Stimulated activated CD4-positive, alpha-beta T cell treated with anti-CD3 and anti-CD28 coated beads, Interleukin-15, amount 100 ng/mL, for 1 hour (primary cell): ENCODE measurements at places on chromosomes 2 and 18.

GRCh38 chr2:117502121-117502520 lies 312.4 kb upstream of the DDX18 start:
- DNase-seq: no peak

DNA sequence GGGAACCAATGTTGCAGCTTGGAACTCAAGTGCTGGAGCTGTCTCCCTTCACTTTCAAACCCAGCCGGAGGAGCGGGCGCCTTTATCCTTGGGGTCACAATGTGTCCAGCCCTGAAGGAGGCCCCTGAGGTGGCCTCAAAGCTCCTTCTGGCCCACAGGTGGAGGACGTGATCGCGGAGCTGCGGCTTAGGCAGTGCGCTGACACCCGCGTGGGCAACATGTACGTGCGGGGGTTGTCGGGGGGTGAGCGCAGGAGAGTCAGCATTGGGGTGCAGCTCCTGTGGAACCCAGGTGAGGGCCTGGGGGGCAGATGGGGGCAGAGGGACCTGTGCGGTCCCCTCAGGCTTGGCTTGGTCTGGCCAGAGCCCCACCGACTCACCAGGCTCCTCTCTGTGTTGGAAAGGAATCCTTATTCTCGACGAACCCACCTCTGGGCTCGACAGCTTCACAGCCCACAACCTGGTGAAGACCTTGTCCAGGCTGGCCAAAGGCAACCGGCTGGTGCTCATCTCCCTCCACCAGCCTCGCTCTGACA lies 13.5 kb downstream of the ABCG8 start:
- no peak for DNase-seq

- DNase-seq: no peak
Measured at GRCh38 chr18:23142251-23142929, 7.1 kb downstream of the CABLES1 start.

DNA sequence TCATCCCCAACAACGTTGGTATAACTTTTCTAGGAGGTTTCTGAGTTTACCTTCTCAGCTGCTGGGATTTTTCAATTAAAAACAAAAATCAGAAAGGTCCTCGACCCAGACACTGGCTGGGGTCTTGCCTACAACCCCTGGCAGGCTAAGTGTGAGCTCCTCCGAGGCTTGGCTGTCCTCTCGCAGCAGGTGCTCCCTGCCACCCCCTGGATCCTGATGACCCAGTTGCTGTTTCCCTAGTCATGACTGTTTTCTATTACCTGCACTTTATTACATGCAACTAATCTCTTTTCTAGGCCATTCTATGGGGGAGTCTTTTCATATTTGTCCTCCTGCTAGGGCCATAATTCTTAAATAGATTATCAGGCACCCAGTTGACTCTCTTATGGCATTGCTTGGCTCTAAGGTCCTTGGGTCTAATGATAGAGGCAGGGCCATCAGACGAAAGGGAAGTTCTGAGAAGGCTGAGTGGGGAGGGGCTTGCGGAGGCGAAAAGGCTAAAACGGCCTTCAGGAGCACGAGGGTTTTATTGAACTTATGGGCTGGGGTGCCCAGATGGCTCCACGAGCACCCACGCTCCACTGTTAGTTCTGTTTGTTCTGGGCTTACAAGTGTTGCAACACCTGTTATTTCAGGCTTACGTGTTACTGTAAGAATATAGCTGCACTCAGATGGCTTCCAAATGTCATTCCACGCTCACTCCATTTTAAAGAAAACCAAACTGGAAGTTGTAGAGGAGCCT lies 166.0 kb downstream of the NCK2 start:
- DNase-seq: no peak

DNA sequence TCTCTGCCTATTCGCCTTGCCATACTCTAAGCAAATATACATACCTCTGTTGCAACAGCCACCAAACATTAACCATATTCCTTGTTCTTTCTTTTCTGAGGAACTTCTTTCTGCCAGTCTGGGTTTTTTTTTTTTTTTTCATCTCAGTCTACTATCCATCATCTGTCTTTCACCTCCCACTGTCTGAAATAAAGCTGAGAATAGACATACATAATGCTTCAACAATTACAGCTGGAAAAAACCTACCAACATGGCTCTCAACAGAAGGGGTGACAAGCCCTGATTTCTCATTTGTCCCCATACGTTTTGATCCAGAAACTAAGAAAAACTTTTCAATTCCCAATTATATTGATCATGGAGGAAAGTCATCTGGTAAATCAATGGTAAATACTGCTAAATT lies 728.8 kb upstream of the POU3F3 start:
- no peak for DNase-seq

DNA sequence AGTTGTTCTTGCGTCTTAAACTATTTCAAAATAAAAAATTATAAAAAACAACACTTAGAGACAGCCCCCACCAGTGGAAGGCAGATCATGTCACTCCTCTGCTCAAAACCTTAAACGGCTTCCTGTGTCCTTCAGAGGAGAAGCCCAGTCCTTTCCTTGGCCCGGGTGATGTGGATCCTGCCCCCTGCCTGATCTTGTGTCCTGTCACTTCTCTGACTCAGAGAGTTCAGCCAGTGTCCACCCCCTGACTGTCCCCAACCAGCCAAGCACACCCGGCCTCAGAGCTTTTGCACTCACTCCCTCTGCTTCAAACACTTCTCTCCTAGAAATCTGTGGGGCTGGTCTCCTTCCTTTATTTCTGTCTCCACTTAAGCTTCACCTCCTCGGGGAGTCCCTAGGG lies 35.4 kb downstream of the TOGARAM2 start:
- DNase-seq: no peak

DNA sequence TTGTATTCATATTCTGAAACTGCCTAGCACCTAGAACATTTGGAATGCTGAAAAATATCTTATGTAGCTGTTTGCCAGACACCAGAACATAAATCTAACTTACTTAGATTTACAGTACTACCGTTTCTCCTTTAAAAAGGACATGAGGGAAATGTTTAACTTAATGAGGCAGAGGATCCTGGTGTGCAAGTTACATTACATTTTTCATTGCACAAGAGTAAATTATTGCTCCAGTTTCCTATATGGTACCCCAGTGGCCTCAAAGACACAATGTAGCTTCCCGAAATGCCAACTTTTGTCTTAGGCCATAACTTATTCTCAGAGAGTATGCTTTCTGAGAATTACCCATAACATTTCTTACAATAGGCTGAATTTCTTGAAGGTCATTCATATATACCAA lies 105.5 kb upstream of the DTNA start:
- DNase-seq: no peak

DNA sequence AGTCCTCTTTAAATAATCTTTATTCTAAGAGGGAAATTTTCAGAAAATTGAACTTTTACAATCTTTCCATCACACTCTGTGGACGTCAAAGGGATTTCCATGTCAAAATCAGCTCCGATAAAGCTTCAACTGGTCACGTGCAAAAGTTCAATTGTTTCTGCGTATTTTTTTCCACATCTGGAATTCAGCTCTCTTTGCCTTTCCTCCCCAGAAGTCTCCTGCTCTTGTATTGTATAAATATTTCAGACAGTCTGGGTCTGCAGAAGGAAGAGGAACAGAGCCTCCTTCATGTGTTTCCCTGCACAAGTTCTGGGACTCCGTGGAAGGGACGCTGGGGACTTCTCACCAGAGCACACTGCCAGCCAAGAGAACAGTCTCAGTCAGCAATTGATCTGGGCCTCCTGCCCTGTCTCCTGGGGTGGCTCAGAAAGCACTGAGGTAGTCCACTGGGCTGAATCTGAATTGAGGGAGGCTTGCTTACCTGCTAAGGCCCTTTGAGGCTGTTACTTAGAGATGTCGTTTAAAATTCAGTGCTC lies 251.5 kb downstream of the TFCP2L1 start:
- DNase-seq: no peak

GRCh38 chr2:226909836-226910235 lies 74.0 kb downstream of the RHBDD1 start:
- DNase-seq: no peak

GRCh38 chr2:48346124-48346536 lies 183.8 kb upstream of the STON1 start:
- no peak for DNase-seq

GRCh38 chr2:26820932-26821331 lies 27.0 kb upstream of the DPYSL5 start:
- DNase-seq: no peak

GRCh38 chr2:129754421-129754820 lies 225.0 kb upstream of the RAB6C start:
- no peak for DNase-seq

- no peak for DNase-seq
Measured at GRCh38 chr2:222993920-222994650, 57.9 kb upstream of the KCNE4 start.

DNA sequence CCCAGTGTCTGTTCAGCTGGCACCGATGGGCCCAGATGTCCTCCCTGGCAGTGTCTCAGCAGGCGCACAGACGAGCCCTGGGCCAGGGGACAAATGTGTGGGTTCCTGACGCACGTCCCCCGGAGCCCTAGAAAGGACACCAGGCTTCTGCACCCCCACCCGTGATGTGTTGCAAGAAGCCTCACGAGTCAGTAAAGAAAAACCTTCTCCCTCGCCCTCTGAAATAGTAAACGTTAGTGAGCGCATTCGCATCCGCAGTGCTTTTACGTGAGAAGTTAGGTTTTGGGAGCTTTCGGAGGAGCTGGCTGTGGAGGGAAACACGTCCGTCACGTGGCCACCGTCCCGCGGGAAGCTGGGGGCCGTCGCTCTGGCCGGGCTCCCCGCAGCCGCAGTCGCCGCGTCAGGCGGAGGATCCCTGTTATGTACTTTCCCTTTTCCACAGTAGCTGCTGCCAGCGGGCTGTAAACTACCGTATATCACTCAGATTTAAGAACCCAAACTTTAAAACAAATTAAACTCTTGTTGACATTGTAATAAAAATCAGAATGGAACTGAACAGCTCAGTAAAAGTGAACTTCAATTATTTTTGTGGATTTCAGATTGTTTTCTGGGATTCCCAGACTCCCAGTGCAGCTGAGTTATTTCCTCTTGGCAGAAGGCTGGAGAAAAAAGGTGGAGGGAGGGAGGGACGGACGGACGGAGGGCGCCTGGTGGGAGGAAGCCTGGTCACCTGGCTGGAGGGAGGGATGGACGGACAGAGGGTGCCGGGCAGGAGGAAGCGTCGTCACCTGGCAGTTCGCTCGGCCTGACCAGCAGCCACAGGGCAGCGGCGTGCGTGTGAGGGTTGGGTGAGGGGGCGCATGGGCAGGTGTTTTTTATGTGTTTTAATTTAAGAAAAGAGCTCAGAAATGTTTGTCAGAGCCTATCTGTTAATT lies 112.1 kb downstream of the NFATC1 start:
- DNase-seq: no peak

- DNase-seq: no peak
Measured at GRCh38 chr18:79433431-79433830, 37.7 kb downstream of the NFATC1 start.

DNA sequence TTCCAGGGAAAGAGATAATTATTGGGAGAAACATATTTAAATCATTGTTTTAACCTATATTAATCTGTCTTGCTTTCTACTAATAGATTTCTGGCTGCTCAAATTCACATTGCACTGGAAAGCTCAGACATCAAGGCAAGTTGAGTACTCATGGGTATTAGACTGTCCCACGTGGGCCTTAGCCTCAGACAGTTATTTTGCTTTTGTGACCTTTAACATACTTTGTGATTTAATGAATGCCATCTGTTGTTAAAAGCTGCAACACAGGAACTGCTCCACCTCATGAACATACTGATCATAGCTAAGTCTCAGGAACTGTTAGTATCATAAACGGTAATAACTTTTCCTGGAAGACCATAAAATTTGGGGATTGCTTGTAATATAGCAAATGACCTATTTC lies 2.7 kb upstream of the LCT start:
- DNase-seq: no peak

- DNase-seq: no peak
Measured at GRCh38 chr2:165016772-165017411, 61.6 kb upstream of the SLC38A11 start.

GRCh38 chr18:44724105-44724778 lies 43.6 kb downstream of the SETBP1 start:
- DNase-seq: no peak

- DNase-seq: no peak
Measured at GRCh38 chr2:70471129-70471528, 82.5 kb downstream of the TGFA start.

- DNase-seq: no peak
Measured at GRCh38 chr2:132677661-132678060, 7.7 kb upstream of the LYPD1 start.

- no peak for DNase-seq
Measured at GRCh38 chr2:203237346-203238238, 1.2 kb upstream of the CYP20A1 start.

DNA sequence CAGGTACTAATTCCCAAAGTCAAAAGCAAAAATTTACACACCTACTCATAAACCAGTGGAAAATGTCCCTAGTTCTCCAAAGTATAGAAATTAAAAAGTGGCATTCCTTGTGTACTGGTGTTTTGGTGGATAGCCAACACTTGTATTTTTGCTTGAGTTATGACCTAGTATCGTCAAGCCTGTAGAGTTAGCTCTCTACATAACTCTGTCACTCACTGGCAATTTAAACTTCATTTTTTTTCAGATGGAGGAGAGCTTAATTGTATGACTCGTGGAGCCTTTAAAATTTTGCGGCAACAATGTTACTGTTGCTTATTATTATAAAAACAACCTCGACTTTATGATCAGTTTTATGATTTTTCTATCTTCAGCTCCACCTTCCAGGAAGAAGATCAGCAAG lies 58.7 kb downstream of the ITGB6 start:
- no peak for DNase-seq

- DNase-seq: no peak
Measured at GRCh38 chr2:45647986-45648520, 3.4 kb upstream of the PRKCE start.
